ENCODE measurements at places on chromosomes 1 and 21.

DNA sequence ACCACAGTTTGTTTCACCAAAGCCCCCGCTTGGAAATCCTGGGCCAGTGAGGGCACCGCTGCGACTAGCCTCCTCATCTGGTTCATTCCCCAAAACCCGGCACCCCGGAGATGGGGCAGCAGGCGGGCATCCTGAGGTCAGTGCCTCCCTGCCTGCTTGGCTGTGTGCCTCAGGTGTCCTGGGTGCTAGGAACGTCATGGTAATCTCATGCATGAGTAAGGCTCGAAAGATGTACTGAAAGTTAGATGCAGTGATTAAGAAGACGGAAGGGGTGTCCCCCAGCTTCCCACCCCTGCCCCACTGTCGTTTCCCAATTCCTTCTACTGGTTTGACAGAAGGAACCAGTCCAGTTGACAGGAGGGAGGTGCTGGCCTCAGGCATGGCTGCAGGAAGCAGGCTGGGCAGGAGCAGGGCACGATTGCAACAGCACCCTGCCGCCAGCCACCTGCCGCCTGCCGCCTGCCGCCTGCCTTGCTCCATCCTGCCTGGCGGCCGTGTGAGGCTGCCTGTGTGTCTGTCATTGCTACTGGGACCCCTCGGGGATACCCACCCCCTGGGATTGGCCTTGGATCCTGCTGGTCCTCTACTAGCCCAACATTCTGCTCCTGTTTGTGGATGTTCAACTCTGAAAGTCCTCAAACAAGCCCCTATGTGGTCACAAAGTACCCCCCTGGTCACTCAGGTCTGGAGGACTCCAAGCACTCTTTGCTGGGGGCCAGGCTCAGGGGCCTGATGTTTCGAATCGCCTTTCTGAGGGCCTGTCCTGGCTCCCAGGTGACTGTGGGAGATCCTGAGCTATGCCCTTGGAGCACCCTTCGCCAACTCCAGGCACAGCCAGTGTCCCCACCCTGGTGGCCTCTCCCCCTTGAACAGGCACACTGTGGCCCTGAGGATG is 73.0 kb upstream of the IFFO2 start:
- no peak for DNase-seq

- DNase-seq: no peak
Measured at GRCh38 chr1:61226791-61227567, 144.6 kb downstream of the NFIA start.

DNA sequence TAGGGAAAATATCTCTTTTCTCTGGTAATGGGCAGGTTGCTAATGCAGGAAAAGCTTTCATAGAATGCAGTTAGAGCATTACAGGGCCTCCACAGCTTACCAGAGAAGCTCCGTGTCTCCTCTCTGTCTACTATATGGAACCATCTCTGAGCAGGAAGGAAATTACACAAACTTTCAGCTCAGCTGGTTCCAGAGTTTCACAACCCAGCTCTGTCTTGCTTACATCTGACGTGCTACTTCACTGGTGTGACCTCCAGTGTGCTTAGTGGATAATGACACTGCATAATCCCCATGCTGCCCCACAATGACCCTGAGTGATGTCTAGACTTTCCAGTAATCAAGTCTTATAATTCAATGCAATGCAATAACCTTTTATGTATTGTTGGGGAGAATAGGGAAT is 4.3 kb upstream of the FGGY start:
- no peak for DNase-seq

GRCh38 chr1:32464716-32465577 is at the start of gene ZBTB8B:
Gene ZBTB8B, plus strand, starts transcription at chr1:32465072. Its CDS starts 5,553 bp downstream, at chr1:32470625.
- DNase-seq: peak; percentile 79

DNA sequence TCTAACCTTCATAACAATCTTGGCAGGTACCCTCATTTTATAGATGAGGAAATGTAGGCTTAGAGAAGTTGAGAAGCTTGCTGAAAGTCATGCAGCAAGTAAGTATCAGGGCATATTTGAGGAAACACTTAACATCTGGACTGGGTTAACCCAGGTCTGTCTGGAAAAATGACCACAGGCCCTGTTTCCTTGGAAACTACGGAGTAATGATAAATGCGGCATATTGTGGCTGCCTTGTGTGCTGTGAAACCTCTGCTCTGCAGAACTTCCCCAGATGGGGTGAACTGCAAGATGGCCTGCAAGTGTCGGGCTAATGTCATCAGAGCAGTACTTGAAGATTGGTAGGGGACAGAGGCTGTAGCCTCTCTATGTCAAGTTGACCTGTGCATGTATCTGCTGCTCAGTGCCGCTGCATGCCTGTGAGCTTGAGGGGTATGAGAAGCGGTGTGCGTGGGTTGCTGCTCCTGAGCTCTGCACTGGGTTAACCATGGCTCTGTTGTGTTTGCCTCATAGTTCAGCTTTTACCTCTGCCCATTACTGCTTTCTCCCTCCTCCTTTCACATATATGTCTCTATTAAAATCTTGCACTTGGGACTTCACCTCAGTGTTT is 83.1 kb downstream of the WDR3 start:
- DNase-seq: no peak

GRCh38 chr1:7932524-7933138 is 8.0 kb downstream of the TNFRSF9 start:
- no peak for DNase-seq

GRCh38 chr21:32048353-32048752 is 175.5 kb downstream of the HUNK start:
- DNase-seq: no peak

DNA sequence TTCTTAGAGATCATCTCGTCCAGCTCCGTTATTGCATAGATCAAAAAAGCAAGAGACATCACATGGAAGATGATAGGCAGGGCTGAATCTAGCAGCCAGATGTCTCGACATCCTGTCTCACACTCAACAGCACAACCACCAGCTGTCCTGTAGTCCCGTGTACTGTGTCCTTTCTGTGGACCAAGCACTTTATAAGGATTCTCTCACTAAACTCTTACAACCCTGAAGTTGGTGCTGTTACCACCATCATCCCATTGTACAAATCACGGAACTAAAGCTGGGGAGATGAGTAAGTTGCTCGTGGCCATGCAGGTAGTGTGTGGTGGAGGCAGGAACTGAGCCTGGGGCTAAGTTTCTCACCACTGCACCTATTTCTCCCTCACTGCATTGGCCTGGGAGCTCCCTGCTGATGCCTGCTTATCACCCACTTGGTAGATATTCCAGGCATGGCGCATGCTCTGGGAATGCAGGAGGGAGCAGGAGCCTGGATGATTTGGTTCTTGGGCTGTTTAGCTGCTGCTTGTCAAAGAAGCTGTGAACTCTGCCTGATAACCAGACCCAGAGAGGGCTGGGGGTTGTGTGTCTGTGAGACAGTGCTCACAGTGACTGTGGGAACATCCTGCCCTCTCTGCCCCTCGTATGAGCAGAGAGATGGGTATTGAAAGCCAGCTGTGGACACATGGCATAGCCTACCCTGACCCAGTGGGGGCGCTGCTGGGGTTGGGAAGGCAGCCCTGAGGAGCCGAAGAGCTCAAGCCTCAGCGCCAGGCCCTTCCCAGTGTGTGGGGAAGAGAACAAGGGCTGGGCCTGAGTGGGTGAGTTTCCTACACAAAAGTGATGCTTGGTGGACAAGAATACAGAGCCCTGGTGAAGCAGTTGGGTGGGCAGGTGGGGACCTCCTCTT is 13.6 kb downstream of the PPFIA4 start:
- DNase-seq: no peak

Data from 8988T (cell line).